AG09319 (cell line): ENCODE measurements at places on chromosomes 12 and 14.

- no peak for DNase-seq
These were observed 36.3 kb downstream of the PPP2R3C start for GRCh38 chr14:35085441-35085840.

- no peak for DNase-seq
These were observed 35.7 kb upstream of the BEGAIN start for GRCh38 chr14:100622708-100623485.

DNA sequence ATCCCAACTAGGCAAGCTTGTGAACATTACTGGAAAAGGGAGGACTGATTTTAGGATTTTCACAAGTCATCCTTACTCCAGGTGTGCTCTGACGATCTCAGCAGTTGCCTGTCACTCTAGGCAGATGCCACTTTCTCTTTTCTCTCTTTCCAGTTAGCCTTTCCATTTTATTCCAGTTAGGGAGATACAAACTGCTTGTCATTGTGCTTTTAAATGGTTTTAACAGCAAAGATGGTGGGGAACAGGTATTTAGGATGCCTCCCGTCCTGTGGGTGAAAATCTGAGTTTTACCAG is 1.2 kb downstream of the PA2G4 start:
- DNase-seq, result no peak

DNA sequence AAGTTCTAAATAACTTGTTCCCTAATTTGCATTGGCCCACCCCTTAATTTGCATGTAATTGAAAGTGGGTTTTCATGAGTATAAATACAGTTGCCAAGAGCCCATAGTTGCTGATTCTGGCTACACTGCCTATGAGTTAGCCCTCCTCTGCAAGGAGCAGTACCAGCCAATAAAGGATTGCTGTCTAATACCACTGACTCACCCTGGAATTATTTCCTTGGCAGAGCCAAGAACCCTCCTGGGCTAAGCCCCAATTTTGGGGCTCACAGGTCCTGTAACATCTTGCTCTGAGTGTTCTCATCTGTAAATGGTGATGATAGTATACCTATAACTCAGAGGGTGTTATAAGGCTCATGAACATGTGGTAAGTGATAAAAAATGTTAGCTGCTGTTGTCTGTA is 6.8 kb downstream of the TTC8 start:
- DNase-seq, result no peak

GRCh38 chr12:111405859-111406473 is at the start of gene SH2B3:
TSS of gene SH2B3 (plus strand) at chr12:111405923. CDS start at chr12:111418146, 12,223 bp downstream.
- DNase-seq, result no peak
